ENCODE measurements at places on chromosomes 2 and 18.

DNA sequence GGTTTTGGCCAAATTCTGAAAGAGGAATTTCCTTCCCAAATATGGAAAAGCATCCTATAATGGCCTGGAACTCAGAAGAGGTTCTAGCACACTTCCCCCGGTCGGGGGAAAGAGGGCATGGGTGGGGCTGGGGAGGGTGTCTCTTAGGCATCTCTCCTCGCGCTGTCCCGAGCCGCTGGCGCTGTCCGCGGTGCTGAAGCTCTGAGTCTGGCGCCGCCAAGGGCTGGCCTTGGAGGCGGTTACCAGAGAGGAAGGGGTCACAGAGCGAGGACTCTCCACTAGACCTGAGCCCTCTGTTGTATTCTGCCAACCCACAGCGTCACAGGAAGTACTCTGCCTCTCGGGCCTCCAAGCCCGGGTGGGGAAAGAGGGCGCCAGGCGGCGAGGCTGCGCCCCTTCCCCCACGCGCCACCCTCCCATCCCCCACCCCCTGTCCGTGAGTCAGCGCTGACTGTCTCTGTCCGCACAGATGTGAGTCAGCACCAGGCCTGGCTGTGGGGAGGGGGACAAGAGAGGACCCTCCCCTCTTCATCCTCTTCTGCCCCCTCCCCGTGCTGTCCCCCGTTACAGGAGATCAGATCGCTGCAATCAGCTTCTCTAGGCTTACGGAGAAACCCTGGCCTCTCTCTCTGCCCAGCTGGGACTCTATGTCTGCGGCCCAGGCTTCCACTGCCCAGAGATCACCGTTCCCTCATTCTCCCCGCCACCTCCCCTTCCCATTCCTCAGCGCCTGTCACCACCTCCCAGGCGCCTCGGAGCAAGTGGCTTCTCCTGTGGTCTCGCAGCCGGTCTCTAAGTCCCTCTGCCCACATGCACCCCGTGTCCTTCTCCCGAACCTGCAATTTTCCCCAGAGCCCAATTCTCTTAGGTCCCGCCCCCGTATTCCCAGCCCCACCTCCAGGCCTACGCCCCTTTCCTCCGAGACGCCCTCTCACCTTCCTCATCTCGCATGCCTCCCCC, 779 bp downstream of the PTPRN start:
- DNase-seq, result peak; percentile 89

DNA sequence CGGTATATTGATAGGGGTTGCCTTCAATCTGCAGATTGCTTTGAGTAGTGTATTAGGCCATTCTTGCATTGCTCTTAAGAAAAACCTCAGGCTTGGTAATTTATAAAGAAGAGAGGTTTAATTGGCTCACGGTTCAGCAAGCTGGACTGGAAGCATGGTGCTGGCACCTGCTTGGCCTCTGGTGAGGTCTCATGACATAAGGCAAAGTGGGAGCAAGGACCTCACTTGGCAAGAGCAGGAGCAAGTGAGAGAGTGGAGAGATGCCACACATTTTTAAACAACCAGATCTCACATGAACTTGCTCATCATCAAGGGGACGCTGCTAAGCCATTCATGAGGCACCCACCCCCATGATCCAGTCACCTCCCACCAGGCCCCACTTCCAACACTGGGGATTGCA, 4.9 kb downstream of the MAP3K2 start:
- no peak for DNase-seq

DNA sequence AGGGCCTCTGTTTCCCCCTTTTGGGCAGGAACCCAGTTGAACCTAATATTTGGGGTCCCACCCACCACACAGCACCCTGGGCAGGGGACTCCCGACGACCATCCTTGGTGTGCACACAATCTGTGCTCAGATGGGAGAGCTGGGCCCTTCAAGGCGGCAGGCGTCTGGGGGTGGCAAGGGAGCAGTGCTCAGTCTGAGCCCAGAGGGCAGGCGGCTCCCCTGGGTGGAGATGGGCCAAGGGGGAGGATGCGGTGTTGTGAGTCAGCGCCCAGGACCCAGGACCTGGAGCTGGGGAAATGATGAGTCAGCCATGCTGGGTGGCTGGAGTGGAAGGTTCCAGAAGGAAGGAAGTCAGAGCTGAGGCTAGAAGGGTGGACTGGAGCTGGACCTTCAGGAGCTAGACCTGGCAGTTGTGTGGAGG, 3.8 kb downstream of the PROM2 start:
- peak; percentile 87 for DNase-seq

DNA sequence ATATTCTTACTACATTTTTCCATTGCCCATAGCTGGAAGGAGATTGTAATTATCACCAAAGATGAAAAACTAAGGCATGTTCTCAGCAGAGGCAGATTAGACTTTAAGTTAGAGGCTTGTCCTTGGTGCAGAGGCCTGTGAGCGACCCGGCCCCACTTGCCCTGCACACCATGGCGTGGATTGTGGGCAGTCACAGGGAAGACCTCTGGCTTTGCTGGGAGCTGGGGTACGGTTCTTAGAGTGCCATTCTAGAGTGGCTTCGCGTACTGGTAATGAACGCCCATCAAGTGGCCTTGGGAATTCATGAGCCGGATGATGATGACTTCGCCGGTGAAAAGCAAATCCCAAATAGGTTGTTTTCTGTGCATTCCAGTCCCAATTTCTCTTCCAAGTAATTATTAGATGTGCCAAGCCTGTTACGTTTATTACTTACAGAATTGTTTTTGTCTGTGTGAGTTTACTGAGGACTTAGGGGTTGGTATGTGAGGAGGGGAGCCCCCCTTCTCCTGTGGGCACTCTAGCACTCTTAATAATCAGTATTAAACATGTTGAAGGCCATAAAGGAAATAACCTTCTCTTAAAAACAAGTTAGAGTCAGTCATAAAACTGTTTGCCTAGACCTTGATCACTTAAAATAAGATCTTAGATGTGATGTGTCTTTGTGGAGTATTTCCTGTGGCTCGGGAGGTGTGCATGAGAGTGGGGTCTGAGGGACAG, 90.6 kb downstream of the LDLRAD4 start:
- DNase-seq, result no peak

DNA sequence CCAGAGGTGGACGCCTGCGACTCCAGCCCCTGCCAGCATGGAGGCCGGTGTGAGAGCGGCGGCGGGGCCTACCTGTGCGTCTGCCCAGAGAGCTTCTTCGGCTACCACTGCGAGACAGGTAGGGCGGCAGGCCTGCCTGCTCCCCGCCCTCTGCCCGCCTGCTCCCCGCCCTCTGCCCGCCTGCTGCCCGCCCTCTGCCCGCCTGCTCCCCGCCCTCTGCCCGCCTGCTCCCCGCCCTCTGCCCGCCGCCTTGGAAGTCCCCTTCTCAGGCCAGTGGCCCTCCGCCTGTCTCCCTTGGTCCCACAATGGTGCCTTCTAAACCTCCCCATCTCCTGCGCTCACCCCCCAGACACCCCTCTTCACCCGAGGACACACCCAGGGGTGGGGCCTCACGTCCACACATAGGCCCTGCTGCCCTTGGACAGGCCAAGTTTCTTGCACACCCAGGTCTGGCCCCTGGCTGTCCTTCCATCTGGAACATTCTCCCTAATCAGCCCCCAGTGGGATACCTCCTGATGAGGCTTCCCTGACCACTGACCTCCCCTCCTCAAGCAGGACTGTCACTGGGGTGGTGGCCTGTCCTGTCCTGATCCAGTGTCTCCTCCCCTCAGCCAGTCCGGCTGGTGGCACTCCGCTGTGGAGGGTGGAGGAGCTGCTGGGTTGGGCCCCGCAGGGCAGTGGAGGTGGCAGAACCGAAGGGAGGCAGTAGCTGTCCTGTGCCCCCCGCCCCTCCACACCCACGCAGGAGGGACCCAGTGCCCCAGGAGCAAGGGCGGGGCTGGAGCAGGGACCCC, 37.9 kb downstream of the MTERF4 start:
- peak; percentile 32 for DNase-seq
